ENCODE measurements at places on chromosomes 7 and 10.

DNA sequence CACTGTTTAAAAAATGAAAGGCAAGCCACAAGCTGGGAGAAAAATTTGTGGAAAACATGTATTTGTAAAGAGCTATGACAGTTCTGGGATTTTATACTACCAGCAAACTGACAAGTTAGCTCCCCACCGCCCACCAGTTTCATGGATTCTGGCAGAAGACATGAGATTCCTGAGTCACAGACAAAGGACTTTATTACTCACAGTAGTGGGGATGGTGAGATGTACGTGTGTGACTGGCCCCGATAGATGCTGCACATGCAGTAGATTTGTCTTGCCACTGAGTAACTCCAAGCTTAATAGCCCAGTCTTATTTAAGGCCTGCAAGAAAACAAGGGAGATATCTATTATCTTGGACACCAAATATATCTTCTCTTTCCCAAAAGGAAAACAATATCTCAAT, 281.7 kb downstream of the AHR start:
- no peak for DNase-seq

DNA sequence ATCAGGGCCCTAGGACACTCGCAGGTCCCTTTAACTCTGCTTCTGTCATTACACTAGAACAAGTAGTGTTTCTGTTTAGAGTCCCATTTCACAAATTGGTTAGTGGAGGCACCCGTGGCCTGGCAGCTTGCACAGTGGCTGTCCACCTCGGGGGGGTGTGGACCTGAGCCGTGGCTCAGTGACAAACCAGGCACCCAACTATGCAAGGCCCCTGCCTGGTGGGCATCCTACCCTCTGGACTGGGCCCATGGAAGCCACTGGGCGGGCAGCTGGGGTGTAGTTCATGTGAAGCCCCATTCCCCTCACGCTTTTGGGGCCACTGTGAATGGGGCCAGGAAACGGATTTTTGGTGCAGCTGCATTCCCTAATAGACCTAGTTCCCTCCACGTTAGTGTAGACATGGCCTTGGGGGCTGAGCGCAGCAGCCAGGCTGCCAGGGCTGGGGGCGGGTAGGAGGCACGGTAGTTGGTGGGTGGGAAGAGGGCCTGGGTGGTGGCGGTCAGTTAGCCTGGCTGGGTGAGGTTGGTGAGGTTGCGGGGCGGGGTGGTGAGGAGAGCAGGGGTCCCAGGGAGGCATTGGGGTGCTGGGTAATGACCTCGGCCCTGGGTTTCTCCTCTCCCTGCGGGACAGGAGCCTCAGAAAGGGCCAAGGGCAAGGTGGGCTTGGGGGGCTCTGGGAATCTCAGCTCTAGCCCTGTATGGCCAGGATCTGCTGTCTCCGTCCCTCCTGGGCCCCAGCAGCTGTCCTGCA, 18.7 kb downstream of the ZNF316 start:
- DNase-seq, result no peak

- DNase-seq, result no peak
These were observed 1.5 kb upstream of the C10orf95 start for GRCh38 chr10:102452672-102453340.

DNA sequence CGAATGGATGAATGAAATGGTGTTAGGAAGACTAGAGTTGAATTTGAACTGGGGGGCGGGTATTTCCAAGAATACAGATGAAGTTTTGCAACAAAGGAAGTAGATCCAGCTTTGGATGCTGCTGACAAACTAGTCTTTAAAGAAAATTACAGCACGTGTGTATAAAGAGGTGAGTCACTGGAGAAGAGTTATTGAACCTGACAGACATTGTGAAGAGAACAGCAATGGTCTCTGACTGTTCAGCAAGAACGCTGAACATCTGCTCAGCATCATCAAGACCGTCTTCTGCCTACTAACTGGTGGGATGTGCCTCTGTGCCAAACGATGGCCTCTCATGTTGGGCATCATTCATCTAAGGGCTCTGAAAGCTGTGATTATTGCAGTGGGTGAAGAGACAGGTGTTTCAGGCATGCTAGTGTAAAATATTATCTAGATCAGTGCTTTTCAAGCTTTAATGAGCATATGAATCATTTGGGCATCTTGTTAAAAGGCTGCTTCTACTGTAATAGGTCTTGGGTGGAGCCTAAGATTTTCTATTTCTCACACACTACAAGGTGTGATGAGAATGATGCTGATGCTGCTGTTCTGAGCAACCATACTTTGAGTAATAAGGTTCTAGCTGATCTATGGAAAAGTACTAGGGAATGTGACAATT, 291.3 kb downstream of the PTEN start:
- no peak for DNase-seq

DNA sequence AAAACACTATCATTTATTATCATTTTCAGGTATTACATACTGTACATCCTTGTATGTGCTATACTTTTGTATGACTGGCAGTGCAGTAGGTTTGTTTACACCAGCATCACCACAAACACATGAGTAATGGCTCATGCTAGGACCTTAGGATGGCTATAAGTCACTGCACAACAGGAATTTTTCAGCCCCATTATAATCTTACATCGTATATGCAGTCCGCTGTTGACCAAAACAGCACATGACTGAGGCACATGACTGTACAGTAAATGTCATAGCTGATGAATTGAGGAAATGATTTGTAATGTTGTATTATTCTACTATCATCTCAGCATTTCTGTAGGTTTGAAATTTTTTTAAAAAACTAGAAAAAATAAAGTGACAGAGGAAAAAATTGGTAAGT, 38.6 kb downstream of the BPGM start:
- no peak for DNase-seq

GRCh38 chr7:29345590-29345989, 151.0 kb downstream of the CHN2 start:
- DNase-seq, result peak; percentile 65

GRCh38 chr7:284762-285722, 4.9 kb upstream of the FOXL3 start:
- DNase-seq, result no peak

GRCh38 chr7:33457039-33457438, 327.7 kb downstream of the BBS9 start:
- no peak for DNase-seq

DNA sequence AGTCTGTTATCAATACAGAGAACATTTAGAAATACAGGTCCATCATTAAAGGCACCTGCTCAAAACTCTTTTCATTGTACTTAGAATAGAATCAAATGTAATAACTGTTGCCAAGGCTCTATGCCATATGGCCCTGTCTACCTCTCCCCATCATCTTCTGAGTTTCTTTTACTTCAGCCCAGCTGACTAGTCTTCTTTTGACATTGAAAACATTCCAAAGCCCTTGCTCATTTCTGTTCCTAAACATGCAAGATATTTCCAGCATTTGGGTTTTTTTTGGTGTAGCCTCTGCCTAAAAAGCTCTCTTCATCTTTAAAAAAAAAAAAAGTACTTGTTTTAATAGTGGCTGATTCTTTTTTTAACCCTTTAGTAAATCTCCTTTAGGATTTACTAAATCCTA, 165.5 kb upstream of the SMIM30 start:
- DNase-seq, result no peak

GRCh38 chr7:30511973-30512662, 7.5 kb upstream of the GGCT start:
- DNase-seq, result no peak

DNA sequence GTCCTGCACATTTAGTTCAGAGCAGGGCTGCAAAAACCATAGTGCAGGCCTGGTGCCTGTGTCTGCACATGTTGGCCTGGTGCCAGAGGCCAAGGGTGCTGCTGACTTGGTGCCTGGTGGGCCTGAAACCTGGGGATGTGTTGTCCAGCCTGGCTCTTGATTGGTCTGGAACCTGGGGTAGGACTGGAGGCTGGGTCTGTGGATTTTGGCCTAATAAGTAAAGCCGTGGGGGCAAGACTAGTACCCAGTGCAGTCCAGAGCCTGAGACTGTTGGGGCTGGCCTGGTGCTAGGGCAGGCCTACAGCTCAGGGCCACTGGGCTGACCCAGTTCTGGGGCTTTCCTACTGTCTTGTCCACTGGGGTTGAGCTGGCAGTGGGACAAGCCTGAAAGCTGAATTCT, 817.9 kb downstream of the DNAJB9 start:
- no peak for DNase-seq

GRCh38 chr10:10045765-10046028, 972.0 kb upstream of the CELF2 start:
- DNase-seq, result no peak

DNA sequence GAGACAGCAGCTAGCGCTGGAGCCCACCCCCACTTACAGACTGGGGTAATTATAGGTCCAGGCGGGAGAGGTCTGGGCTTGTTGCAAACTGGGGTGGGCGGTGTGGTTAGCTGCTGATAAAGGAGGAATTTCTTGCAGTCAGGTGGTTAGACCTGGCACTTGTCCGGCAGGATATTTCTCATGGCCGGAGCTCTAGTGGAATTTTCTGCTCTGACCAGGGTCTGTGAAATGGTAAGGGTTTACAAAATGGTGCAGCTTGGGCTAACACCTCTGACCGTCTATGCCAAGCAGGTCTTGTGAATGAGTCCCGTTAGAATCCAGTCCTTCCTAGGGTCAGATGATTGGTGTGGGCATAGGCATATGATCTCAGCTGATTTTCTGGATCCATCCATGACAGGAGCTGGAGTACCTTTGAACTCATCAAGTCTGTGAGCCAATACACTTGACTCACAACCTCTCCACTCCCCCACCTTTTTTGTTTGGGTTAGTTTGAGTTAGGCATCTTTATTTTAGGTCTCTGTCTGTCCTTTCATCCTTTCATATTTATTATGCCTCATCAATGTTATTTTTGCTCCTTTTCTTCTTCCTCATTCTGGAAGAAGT, 213.4 kb downstream of the SUGCT start:
- no peak for DNase-seq

DNA sequence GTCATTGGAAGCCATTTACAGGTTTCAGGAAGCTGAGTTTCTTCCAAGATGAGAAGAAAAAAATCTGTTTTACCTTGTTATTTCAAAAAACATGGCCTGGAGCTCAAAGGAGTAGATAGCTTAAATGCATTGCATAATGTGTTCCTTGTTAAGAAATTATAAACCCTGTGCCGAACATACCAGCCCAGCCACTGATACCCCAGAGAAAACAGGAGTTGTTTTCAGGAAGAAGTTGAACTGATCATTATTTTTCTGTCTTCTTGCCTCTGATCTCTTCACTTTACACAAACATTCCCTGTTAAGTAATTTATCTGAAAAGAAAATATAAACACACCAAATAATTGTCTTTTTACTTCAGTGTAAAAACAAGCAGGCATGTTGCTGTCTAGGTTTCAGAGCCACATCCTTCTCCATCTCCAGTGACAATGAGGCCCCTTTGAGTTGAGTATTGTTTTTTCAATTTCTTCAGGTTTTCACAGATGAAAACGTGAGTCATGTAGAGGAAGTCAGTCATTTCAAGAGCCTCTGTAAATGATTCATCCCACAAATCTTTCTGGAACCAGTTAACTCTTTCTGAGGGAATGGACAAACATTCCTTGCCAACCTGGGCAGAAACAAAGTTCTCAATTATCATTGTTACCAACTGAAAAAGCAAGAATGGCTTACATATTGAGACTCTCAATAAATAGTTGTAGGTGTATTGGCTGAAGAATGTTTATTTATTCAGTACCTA, 244.2 kb downstream of the IPMK start:
- DNase-seq, result no peak

GRCh38 chr10:72459301-72459700, 104.6 kb upstream of the DNAJB12 start:
- no peak for DNase-seq

- no peak for DNase-seq
These were observed 202.8 kb upstream of the AKR1E2 start for GRCh38 chr10:4623200-4623599.

DNA sequence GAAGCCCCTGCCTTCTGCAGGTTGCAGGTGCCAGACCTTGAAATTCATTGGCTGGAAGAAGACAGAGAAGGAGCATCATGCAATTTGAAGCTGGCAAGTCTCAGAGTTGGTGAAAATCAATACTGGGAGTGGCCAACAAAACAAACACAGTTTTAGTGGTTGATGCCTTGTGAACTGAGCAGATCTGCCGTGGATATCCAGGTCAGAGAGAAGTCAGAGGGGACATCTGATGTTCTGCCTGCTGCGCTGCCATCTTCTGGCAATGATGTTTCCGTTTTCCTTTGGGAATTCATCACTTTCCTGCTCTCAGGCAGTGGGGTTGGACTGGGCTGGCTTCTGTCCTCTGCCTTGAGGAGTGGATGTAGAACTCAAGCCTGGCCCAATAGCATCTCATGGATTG, 132.0 kb downstream of the RPS24 start:
- no peak for DNase-seq

GRCh38 chr10:102152545-102152890, 329 bp downstream of the NOLC1 start:
- no peak for DNase-seq

GRCh38 chr10:114911052-114911711, 26.8 kb upstream of the TRUB1 start:
- no peak for DNase-seq

DNA sequence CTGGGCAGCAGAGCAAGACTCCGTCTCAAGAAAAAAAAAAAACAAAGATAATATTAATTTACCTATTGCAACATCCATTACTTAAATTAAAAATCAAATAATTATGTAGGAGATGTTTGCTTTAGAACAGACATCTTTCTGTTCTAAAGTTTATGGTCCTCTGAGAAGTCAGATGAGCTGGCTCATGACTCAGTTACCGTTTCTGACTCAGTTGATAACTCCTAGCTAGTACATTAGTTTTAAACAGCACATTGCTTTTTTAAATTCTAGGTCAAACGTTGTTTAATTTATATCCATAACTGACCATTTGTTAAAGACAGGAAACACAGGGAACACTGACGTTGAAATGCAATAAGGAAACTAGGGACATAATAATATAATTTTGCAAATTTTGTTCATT, 162.7 kb downstream of the ETV1 start:
- no peak for DNase-seq

- no peak for DNase-seq
These were observed 3.5 kb downstream of the ERLIN1 start for GRCh38 chr10:100182281-100182680.

DNA sequence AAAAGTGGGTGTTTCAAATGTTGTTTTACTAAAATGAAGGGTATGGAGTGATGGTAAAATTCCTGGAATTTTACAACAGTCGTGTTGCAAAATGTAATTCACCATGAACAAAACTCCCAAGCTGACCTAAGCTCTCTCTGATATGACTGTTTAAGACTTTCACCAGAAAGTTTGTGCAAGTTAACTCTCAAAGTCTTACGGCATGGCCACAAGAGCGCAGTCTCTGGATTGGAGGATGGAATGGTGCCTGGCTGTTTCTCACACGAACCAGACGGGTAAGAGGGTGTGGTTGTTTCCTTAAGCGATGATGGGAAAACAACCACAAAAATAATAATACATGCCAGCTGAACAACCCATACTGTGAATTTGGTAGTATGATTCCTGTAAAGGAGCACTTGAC, 662.5 kb downstream of the KCNMA1 start:
- no peak for DNase-seq

GRCh38 chr10:96446966-96447596, 66.6 kb downstream of the TLL2 start:
- DNase-seq, result no peak

GRCh38 chr7:155597753-155598140, 46.7 kb upstream of the RBM33 start:
- DNase-seq, result no peak

Data from amygdala (tissue), 56 donors.